ENCODE measurements at places on chromosomes 13 and 19.

- no peak for DNase-seq
Observed at GRCh38 chr13:40456397-40456953, 210.0 kb downstream of the FOXO1 start.

GRCh38 chr13:34577051-34577450 is 365.0 kb upstream of the NBEA start:
- DNase-seq = no peak

DNA sequence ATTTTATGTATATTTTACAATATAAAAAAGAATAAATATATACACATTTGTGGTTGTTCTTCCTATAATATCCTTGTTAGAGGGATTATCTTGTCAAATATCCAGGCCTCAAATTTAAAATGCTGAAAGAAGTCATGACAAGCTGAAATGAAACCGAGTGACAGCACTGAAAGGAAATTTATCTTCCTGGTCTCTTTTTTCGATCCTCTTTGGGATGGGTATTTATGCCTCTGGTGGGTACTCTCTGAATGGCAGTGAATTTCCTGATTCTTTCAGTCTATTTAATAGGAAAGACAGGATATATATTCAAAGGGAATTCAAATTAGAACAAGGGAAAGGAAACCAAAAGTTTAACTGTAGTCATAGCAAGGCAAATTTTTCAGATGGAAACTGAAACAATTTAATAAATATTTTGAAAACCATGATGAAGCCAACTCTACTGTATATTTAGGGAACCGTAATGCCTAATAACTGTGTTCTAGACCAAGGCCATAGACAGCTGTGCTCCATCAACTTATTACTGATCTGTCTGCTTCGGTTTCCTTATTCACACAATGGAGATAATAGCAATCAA is 97.9 kb downstream of the DLEU7 start:
- DNase-seq = no peak

GRCh38 chr13:50693727-50694126 is 149.8 kb downstream of the DLEU7 start:
- no peak for DNase-seq

DNA sequence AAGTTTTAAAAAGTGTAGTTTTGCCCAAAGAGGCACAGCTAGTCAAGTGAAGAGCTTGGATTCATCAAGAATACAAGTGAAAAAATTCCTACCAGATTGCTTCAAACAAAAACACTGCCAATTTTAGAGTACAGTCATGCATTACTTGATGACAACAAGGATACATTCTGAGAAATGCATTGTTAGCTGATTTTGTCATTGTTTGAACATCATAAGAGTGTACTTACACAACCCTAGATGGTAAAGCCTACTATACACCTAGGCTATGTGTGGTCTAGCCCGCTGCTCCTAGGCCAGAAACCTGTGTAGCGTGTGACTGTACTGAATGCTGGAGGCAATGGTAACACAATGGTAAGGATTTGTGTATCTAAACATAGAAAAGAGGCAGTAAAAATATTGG is 41.1 kb downstream of the TMTC4 start:
- no peak for DNase-seq

DNA sequence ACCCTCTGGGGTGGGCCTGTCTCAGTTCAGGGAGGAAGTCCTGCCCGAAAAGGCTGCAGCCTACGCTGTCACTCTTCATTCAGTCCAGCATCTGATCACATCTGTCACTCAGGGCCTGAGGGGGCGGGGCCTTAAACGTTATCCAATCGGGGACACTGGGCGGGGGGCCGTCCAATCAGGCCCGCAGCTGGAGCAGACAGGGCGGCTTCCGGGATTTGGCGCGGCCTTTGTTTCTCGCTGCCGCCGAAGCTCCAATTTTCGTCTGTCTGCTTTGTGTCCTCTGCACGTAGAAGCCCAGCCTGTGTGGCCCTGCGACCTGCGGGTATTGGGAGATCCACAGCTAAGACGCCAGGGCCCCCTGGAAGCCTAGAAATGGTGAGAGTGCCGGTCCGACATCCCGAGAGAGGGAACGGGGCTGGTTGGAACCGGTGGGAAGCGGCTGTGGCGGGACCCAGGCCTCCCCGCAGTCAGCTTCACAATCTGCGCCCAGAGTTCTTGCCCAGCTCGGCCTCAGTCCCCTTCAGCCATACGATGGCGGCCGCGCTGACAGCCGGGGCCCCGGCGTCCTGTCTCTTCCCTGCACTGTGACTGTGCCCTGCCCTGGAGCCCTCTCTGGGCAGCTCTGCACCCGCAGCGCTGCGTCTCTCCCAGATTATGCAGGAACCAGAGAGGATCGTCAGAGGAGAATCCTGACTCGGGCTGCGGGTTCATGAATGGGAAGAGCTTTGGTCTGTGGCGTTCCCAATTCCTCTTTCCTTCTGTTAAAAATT is at the start of gene ZNF730:
Gene ZNF730 (plus strand): TSS at position 224 of the 770 bp plus-strand sequence. CDS start 149 bp downstream, at position 373.
- DNase-seq = no peak

- DNase-seq = no peak
Observed at GRCh38 chr19:19064811-19065745, 1.3 kb downstream of the SLC25A42 start.

DNA sequence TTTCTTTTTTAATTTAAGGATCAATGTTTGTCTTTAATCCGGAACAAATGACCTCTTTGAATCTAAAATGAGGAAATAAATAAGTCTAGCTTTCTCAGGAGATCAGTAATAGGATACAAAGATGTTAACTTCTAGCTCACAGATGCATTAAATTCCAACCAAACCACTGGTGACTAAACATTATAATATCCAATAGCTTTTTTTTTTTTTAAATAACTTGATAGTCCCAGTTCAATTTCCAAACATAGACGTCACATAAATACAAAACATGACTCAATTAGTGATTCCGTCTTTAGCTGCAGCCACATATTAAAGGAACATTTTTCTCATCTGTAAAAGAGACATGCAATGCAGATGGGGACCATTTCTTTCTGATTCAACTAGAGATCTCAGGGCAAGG is 390.5 kb upstream of the PCDH9 start:
- DNase-seq = no peak
